Activated naive CD8-positive, alpha-beta T cell treated with anti-CD3 and anti-CD28 coated beads, Interleukin-2, amount 50 U/mL, for 16 hours (primary cell): ENCODE measurements at places on chromosomes 7 and 10.

- no peak for DNase-seq
Observed at GRCh38 chr7:93147363-93147762, 822 bp downstream of the SAMD9L start.

GRCh38 chr10:19922236-19922963, 106.2 kb downstream of the PLXDC2 start:
- DNase-seq: no peak

GRCh38 chr10:53598914-53599313, 826.3 kb upstream of the MBL2 start:
- DNase-seq: no peak

GRCh38 chr10:133445751-133446708, 7.7 kb upstream of the SCART1 start:
- DNase-seq: no peak

DNA sequence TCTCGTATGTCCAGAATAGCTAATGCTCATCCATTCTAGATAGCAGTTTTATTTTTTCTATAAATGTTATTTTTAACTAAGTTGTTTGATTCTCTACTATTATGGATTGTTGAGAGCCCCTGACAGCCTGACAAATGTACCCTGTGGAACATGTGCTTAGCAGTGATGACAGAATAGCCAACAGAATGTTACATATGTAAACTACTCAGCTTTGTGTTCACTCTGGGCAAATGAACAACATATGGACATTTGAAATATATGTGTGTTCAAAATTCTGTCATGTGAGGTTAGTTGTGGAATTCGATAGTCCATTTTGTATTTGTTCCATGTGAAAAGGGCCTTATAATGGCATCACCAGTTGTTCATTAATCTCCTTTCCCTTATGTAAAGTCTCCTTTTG, 199.7 kb downstream of the EXOC4 start:
- no peak for DNase-seq

DNA sequence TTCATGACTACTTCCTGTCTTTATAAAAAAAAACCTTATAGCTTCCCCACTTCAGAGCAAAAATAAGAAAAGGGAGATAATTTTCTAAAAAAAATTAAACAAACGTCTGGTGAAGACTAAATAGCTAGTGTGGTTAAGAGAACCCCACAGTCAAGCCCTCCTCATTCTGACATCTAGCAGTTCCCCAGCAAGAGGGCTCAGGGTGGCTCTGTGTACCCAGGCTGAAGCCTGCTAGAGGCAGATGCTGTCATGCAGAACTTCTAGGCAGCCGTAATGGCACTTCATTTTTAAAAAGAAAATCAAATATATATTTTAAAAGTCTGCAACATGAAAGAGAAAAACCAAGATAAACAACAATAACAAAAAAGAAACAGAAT, 223.1 kb upstream of the KLF14 start:
- no peak for DNase-seq

GRCh38 chr7:116691664-116692063, 19.7 kb downstream of the MET start:
- DNase-seq: no peak

GRCh38 chr7:2138146-2138765, 94.5 kb downstream of the MAD1L1 start:
- peak; percentile 21 for DNase-seq
